ENCODE measurements at places on chromosomes 3 and 15.

- DNase-seq: no peak
These were observed 64.3 kb downstream of the OXSM start for GRCh38 chr3:25854214-25854613.

- no peak for DNase-seq
These were observed 32.9 kb upstream of the NR1I2 start for GRCh38 chr3:119748991-119749390.

GRCh38 chr3:195045481-195046210 lies 225.3 kb downstream of the XXYLT1 start:
- no peak for DNase-seq

GRCh38 chr3:98890965-98891910 lies 10.3 kb downstream of the DCBLD2 start:
- DNase-seq: no peak

DNA sequence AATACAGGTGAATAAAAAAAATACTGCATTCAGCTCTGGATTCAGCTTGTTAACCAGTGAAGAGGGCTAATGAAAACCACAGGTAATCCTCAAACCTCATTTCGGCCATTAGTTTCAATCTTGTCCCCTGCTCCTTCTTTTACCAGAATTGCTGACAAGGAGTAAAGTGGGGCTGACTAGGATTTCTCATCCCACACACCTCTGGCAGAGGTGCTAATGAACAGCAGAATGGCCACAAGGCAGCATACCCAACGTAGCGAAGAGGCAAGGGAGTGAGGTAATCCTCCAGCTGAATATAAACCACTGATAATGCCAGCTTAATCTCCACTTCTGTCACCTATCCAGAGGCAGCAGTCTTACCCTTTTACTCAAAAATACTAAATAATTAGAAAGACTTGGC lies 248.8 kb upstream of the CDIN1 start:
- DNase-seq: no peak

DNA sequence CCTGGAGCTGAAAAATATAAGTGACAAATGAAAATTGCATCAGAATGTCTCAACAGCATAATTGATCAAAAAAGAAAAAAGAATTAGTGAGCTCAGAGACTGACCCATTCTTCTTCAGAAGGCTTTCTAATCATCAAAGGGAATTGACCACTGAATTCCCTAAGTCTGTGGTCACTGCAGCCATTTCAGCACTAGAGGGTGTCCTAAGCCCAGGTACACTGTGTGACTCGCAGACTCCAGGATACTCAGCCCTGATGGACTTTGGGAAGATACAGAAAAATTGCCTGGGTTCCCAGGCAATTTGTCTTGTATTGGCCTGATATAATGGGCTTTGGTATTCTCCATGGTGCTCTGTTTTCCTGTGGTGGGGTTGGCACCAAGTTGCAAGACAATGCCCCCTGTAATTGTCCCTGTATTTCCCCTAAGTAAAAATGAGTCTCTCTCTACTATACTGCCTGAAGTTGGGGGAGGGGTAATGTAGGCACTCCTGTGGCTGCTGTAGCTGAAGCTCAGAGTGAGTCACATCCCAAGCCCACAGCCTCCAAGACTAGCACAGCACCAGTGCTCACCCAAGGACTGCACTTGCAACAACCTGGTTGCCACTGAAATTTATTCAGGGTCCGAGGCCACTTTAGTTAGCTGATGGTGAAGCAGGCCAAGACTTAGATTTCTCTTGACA lies 256.0 kb upstream of the STAC start:
- no peak for DNase-seq

DNA sequence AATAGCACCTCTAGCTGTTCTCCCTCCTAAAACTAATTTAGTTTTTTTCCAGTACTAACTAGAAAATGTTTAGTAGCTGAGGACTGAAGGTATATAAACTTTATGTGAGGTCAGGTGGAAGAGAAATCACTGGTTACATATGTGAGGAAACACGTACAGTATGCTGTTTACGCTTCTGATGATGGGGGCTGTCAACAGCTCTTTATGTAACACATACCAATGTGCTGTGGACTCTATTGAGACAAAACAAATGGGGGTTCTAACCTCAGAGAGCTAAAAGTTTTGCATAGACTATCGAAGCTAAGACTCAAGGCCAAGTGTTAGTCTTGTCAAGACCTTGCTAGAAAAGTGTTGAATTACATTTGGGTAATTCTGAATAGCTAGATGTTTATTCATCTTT lies 107.5 kb downstream of the SYNPR start:
- no peak for DNase-seq

GRCh38 chr15:22968366-22968765 lies 11.8 kb downstream of the CYFIP1 start:
- DNase-seq: no peak

GRCh38 chr3:151501923-151502632 lies 41.2 kb upstream of the IGSF10 start:
- no peak for DNase-seq

DNA sequence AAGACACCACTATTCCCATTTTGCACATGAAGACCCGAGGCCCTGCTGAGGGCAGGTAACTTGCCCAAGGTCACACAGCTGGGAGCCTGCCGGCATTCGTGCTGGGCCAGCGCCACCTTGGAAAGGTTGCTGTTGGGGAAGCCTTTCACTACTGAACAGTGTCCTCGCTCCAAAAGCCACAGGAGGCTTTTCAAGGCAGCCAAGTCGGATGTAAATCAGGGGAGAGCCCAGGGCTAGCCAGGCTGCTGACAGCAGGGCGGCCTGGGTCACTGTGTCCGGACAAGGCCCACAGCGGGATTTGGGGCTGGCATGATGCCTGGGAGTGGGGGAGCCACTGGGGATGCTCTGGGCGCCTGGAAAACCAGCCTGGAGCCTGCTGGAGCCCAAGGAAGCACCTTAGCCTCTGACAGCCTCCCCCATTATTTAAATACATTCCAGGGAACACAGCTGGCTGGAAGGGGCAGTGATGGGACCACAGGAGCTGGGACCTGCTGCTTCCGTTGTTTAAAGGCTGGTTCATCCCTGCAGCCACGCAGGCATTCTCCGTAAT lies 10.5 kb downstream of the SLC6A6 start:
- no peak for DNase-seq

DNA sequence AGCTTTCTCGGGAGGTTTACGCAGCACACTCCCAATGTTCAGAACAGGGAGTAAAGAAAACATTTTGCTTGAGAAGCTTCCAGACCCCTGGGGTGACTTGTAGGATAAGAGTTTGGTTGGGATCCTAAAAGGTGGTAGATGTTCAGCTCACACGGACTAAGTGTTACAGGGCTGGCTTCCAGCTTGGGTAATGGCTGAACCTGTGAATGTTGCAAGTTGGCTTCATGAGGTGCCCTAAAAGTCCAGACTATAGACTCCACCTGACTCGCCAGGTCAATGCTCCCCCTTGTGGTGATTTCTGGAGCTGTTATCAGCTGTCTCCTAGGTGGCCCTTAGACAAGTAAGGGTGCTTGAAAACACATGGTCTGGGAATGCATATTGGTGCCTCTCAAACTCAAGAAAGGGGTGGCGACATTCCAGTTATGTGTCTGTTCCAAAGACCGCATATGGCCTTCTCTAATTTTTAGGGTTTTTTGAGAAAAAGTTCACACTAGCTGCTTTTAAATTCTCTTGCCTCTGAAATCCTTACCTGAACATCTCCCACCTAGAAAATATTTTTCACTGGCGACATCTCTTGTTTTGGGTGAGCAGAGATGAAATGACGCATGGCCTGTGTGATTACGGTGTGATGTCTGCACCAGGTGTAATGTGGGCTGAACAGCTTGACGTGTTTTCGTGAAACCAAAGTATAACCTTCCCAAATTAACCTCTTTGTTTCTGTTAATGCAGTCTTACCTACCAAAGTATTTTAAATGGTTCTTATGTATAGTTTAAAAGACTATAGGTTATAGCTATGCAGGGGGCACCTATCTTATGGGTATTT lies 175.7 kb upstream of the KBTBD8 start:
- DNase-seq: peak; percentile 58

DNA sequence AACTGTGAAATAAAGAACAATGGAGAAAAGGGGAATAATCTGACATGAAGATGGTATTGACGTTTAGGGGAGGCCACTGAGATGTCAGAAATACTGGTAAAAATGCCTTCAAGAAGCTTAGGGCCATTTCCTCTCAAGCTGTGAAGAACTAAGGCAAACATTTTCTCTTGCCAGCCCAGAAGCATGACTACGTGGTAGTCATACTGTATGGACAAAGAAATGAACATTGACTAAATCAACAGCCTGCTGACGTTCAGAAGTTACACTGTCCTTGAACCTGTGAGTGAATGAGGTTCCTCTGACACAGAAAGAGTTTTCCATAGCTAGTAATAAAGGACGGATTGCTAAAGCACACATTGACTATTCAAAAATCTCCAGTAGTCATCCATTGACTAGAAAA lies 121.0 kb downstream of the P3H2 start:
- DNase-seq: no peak

- DNase-seq: no peak
These were observed 230.0 kb downstream of the ADAMTS9 start for GRCh38 chr3:64457811-64458210.

DNA sequence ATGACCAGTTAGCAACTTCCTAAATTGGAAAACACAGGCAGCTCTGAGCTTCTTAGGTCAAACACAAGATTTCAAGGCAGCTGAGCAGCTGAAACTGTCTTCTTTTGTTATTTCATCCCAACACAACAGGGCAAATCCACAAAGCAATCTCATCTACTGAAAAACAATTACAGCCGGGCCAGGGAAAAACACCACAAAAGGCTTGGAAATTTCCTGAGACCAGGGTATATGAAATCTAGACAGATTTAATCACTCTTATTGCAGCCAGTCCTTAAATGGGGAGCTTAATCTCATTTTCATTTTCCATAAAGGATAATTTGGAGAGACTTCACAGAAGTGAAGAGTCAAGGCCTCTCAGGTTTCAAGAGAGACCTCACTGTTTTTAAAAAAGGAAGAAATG lies 181.8 kb downstream of the SSR3 start:
- DNase-seq: no peak

DNA sequence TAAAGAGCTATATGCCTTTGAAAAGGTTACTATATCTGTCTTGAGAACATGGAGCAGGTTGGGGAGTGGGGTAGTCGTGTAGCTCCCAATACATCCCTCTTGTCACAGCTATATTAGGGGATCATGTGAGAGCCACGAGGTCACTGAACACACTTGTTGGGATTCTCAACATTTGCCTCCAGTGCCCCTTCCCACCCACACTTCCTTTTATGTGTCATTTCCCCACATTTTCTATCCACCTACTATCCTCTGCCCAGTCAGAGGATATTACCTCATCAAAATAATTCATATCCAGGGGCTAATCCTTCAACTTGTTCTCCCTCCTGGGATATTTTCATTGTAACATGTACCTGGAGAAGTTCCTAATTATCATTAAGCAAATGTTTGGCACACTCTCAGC lies 85.0 kb downstream of the CYP19A1 start:
- DNase-seq: no peak

DNA sequence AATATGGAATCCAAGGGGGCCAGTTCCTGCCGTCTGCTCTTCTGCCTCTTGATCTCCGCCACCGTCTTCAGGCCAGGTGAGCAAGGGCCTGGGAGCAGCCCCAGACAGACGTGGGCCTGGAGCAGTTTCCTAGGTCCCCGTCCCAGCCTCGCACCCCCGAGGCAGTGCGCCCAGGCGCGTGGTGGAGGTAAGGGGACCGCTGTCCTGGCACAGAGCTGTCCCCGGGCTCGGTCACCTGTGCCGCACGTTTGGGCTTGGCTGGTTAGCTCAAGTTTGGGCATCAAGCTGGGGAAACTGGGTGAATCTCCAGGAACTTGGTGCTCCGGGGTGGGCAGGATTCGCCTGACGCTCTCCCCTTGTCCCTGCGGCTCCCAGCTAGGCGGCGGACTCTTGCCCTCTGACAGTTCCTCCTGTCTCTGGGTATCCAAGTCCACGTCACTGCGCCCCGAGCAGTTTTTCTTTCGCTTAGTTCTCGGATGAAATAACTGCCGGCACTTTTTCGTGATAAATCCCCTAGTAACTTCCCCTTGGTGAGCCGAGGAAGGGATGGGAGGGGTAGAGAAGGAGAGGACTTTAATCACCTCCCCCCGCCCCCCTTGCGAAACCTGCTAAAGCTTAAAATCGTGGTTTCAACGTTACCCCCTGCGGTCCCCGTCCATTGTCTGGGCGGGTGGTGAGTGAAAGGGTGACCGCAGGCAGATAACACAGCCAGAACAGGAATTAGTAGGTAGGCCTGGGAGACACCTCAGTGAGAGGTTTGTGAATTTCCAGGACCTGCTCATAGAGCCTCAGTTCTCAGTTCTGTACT lies 901 bp downstream of the ALCAM start:
- DNase-seq: peak; percentile 52

GRCh38 chr3:138066972-138067371 lies 48.4 kb downstream of the DZIP1L start:
- no peak for DNase-seq

- DNase-seq: no peak
These were observed 211.7 kb downstream of the FGF12 start for GRCh38 chr3:192515664-192516045.

DNA sequence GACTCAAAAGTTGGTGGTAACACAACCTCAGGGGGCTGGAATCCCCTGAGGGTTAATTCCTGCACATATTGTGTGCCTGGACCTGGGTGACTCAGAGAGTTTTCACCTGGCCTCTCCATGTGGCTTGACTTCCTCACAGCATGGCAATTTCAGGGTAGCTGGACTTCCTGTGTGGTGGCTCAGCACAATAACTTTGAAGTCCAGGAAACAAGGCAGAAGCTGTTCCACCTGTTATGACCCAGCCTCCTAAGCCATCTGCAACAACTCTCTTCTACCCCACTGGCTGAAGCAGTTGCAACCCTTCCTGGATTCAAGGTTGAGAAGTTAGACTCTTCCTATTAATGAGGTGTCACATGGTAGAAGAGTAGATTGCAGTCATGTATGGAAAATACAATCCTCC lies 58.4 kb downstream of the EDEM1 start:
- no peak for DNase-seq

- no peak for DNase-seq
These were observed 239.3 kb upstream of the UBE2E1 start for GRCh38 chr3:23566499-23566898.

GRCh38 chr3:172036541-172037215 lies 2.7 kb upstream of the FNDC3B start:
- no peak for DNase-seq

DNA sequence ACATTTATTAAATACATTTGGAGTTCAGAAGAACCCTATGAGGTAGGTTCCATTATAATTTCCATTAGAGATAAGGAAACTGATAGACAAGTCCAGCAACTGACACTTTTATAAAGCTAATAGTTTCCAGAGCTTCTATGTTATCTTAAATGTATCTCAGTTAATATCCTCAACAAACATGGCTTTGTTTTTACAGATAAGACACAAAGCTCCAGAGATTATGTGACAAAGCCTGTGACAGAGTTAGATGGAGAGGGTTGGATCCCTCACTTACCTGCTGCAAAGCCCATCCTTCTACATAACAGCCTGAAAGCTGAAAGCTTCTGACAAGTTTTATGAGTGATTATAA lies 473 bp upstream of the COMMD2 start:
- DNase-seq: no peak

- DNase-seq: no peak
These were observed 459.3 kb upstream of the SGO1 start for GRCh38 chr3:20645340-20645739.

GRCh38 chr3:15283702-15284101 lies 48.7 kb downstream of the SH3BP5 start:
- DNase-seq: no peak

All from stimulated activated CD4-positive, alpha-beta T cell treated with anti-CD3 and anti-CD28 coated beads, Interleukin-12 subunit alpha, Interleukin-12 subunit beta, amount 100 ng/mL, for 4 hours (primary cell).